ENCODE measurements at places on chromosomes 5 and 9.

DNA sequence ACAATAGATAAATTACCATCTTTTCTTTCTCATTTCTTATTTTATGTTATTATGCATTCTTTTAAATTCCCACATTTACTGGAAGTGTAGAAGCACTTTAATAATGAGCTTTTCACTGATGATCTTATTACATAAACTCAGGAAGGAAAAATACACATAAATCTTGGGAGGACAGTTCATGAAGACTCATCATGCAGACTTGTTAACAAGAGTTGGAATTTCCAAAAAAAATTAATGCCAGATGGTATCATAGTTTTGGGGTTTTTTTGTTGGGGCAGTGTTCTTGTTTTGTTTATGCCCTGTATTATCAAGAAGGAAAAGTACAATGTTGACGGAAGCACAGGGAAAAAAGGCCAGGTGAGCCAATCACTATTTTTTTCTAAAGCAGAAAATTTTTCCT lies 35.1 kb downstream of the CEMIP2 start:
- no peak for DNase-seq

- no peak for DNase-seq
These were observed 129.6 kb downstream of the EBF1 start for GRCh38 chr5:158970121-158970520.

GRCh38 chr9:136740971-136741882 lies 1.5 kb downstream of the LCN10 start:
- DNase-seq, result no peak

DNA sequence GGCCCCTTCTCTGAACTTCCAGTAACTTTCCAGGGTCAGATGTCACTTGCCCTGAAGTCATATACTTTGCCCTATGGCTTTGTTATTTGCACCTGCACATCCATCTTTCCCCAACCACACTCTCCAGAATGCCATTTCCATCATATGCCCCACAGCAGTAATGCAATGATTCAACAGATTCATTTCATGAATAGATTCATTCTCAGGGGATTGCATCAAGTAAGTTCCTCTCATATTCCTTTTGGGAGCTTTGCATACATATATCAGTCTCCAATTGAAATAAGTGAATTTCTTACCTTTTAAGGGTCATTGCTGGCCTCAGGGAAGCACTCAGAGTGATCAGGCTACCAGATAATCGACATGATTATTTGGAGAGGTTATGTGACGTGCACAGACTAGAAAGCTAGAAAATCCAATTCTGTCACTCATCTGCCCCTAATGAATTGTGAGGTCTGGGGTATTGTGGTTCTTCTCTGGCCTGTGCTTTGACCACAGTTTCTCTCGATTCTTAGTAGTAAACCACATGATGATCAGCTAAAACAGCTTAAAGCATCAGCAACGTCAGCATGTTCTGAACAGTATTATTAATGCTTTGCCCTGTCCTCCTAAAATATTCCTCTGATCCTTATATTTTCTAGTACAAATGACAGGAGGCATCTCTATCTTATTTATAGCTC lies 179.9 kb downstream of the ATPSCKMT start:
- DNase-seq, result no peak

DNA sequence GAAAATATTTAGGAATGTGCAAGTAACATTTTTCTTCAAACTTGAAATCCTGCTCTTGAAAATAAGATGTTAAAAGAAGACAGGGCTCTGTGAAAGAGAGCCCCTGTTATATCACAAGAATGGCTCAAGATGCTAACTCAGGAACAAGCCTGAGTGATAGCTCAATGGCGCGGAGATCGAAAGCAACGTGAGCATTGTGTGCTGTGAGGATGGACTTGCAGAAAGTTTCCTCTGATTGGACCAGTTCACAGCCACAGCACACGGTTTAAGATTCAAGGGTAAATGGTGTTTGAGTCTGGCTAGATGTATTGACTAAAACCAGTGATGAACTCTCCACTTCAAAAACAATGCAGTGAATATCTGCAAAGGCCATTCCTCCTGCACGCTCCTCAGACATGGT lies 2387.0 kb downstream of the MAT2B start:
- DNase-seq, result peak; percentile 40

Measured in OCI-M1 (cell line).